ENCODE measurements at places on chromosomes 1 and 21.
A peak's percentile ranks its signal among the peaks of the same experiment; 100 is the strongest.

DNA sequence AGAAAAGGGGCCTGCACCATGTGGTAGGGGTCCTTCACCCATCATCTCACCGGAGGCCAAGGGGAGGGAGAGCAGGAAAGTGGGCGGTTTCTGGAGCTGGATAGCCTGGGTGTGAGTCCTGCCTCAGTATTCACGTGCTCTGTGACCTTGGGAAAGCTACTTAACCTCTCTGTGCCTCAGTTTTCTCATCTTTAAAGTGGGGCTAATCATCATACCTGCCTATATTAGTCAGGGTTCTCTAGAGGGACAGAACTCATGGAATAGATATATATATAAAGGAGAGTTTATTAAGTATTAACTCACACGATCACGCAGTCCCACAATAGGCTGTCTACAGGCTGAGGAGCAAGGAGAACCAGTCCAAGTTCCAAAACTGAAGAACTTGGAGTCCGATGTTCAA, 78.7 kb downstream of the FBXO2 start:
- no peak for DNase-seq

DNA sequence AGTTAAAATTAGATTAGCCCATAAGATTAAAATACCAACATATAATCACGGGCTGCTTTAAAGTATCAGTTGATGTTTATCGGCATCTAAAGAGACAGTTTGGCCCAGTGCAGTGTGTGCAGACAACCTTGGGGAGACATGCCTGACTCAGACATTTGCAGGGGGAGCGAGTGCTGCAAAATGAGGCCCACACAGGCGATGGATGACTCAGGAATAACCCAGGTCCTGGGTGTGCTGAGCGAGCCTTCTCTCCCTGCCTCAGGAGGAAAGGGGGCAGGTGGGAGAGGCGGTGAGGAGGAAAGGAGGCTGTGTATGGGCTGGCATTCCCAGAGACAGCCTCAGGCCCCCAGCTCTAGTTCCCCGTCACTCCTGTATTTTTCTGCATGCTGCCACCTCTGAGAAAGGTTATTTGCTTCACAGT, 9.0 kb downstream of the SLC9A1 start:
- DNase-seq, result no peak

GRCh38 chr21:31580866-31581276, 78.6 kb upstream of the SOD1 start:
- peak; percentile 87 for DNase-seq

- no peak for DNase-seq
Measured at GRCh38 chr1:230176326-230176725, 109.3 kb downstream of the GALNT2 start.

- no peak for DNase-seq
Measured at GRCh38 chr1:244339073-244339692, 112.5 kb downstream of the ADSS2 start.

- no peak for DNase-seq
Measured at GRCh38 chr1:8026976-8027747, 1.1 kb upstream of the ERRFI1 start.

DNA sequence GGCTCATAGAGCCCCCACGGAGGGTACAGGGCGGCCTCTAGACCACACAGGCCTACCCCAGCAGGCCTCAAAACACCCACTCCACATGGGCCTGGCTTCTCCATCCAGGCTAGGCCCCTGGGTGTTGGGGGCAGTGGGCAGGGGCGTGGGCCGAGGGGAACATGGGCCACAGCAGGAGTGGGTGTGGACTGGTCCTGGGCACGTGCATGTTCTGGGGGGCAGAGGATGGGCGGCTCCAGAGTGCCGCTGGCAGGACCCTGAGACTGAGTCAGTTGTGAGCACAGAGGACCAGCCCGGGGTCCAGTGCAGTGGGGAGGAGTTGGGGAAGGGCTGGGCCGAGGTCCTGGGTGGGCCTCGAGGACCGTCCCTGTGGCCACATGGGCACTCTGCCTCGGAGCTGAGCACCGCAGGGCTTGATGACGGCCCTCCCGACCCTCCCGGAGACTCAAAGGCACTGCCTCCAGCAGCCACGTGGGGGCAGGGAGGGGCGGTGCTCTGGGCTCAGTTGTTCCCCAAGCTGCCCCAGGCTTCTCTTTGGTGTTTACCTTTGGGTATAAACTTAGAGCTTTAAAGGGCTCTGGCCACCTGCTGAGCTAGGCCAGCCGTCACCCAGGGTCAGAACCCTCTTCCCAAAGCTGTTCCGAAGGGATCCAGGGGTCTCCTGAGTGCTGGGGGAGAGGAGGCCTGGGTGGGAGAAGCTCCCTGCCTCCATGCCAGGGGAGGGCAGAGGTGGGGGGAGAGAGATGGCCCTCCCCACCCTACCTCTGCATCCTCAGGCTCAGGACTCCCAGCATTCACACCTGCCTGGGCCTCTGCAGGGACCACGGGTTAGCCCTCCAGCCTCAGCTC, 79.9 kb downstream of the MORN1 start:
- peak; percentile 35 for DNase-seq

DNA sequence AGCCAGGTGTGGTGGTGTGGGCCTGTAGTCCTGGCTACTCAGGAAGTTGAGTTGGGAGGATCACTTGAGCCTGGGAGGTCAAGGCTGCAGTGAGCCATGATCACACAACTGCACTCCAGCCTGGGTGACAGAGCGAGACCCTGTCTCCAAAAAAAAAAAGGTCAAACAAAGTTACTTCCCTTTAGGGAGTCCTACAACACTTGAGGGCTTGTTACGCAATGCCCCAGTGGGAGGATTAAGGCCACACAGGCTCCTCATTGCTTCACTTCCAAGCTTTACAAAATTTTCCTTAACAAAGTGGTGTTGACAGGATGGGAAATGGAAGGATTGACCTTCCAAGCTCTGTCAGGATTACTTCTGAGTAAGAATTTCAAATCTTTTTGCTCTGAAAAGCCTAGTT, 6.2 kb upstream of the EXTL1 start:
- DNase-seq, result no peak

GRCh38 chr1:230839173-230839572, 29.1 kb downstream of the C1orf198 start:
- no peak for DNase-seq

GRCh38 chr1:217630711-217631591, at the start of the genes GPATCH2 and SPATA17:
Gene GPATCH2, minus strand, starts transcription at chr1:217631090. Its CDS starts 119 bp downstream, at chr1:217630971.
Gene SPATA17, plus strand, starts transcription at chr1:217631344. Its CDS starts 35 bp downstream, at chr1:217631379.
- DNase-seq, result peak; percentile 83

DNA sequence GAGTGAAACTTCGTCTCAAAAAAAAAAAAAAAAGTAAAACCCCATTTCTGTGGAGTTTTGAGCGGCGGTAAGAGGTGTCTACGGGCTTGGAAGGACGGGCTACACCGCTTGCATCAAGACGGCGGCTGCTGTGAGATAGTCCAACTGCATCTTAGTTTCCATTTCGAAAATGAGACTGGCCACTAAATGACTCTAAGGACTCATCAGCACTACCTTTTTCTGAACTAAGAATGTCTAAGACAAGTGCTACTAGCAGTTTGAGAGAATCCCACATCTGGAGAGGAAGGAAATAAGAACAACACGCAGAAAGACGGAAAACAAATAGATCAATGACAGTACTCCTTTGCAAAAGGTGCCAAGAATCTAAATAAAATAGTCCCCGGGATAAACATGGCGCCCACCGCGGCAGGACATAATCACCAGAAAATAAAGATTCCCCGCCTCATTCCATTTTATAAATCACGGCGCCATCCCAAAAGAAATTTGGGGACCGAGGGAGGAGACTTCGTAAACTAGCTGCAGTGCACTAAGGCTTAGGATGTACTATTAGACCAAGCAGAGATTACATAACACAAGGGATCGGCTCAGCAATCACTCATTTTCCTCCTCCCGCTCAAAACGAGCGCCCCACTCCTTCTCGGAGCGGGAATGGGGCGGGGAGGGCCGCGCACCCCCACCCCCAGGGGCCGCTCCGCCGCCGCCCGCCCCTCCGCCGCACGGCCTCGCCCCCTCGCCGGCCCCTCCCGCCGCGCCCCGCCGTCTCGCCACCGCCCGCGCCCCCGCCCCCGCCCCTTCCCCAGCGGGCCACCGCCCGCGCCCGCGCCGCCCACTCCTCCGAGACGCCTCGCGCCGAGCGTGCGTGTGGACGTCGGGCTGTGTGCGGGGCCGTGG, 1.1 kb downstream of the POGZ start:
- DNase-seq, result peak; percentile 80

DNA sequence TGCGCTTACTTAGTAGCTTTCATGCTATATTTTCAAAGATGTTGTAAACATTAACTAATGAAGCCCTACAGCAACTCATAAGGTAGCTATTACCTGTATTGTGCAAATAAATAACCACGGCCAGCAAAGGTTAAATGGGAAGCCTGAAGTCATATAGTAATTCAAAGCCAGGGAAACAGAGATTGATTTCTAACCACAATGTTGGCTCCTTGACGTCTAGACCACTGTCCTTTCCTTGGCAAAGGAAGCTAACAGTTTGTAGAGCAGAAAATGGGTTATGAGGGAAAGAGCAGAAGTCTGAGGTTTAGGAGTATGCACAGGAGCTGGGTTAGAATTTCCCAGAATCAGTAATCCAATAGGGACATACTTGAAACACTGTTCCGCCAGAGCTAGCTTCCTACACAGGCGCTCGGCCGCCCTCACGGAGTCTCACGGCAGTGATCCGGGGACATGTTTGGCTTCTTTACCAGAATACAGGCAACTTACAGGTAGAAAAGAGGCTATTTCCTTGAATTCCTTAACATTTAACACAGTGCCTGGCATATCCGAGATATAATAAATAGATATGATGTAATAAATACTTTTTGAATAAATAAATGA, 298.8 kb upstream of the LYPLAL1 start:
- no peak for DNase-seq

DNA sequence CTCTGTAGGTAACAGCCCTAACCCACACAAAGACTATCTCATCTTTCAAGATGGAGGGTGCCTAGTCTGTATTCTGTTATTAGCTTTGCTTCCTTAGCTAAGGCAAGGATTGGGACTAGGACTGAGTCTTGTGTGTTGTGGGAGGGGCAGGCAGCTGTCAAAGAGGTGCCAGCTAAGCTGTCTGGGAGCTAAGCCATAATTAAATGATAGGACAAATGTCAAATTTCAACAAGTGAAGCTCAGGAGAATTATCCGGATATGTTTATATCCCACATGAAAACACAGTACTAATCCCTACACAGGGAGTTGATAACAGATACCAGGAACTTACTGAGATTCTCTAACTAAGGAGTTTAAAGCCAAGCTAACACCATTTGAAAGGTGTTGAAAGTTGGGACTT, 70.5 kb upstream of the NGF start:
- no peak for DNase-seq
